Left renal pelvis (tissue), 4 donors: ENCODE measurements at places on chromosomes 5 and 9.

DNA sequence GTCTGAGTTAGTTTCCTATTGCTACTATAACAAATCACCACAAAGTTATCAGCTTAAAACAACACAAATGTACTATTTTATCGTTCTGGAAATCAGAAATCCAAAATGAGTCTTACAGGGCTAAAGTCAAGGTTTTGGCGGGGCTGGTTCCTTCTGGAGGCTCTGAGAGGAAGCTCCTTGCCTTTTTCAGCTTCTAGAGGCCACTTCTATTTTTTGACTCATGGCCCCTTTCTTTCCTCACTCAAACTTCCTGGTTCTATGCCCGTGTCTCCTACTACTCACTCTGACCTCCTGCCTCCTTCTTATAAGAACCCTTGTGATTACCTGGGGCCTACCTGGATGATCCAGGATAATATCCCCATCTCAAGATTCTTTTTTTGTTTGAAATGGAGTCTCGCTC lies 48.2 kb downstream of the GABBR2 start:
- no peak for DNase-seq

DNA sequence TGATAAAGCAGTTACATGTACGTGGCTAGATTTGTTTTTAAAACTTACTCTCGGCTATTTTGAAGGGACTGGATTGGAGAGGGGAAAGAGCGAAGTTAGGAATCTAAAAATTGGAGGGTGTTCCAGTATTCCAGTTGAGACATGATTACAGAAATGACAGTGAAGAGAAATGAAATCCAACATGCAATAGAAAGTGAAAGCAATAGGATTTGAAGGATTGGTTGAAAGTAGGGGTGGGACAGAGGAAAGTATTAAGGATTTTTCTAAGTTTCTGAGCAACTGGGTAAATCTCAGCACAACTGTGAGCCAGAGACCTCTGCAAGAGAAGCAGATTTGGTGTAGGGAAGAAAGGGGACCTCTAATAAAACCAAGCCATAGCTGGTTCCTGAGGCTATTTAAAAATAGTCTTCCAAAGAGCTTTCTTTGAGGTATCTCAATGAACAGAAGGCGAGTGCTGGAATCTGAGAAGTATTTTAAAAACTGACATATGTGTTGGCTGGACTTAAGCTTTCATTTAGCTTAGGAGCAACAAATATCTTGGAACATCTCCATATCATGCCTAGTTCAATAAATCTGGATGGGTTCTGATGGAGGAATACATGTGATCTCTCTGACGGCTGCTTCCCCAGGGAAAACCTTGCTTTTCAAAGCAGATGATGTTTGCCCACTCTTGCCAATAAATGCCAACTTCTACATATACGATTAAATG lies 110.4 kb upstream of the IFNK start:
- no peak for DNase-seq

DNA sequence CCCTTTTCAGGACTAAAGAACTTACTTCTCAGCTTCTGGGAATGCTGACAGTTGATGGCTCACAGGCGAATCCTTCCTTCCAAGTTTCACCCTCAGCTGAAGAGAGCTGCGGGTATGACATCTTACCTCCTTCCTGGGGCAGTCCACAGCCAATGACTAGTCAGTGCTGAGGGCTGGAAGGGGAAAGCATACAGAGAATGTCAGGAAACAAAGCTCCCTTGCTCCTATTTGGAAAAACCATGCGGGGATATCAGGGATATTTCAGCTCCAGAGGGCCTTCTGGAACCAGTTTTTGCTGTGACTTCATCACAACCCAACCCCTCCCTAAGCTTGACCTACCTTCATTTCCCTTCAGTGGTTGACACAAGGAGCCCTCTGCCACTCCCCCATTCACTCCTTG lies 15.7 kb downstream of the FTMT start:
- DNase-seq = no peak

DNA sequence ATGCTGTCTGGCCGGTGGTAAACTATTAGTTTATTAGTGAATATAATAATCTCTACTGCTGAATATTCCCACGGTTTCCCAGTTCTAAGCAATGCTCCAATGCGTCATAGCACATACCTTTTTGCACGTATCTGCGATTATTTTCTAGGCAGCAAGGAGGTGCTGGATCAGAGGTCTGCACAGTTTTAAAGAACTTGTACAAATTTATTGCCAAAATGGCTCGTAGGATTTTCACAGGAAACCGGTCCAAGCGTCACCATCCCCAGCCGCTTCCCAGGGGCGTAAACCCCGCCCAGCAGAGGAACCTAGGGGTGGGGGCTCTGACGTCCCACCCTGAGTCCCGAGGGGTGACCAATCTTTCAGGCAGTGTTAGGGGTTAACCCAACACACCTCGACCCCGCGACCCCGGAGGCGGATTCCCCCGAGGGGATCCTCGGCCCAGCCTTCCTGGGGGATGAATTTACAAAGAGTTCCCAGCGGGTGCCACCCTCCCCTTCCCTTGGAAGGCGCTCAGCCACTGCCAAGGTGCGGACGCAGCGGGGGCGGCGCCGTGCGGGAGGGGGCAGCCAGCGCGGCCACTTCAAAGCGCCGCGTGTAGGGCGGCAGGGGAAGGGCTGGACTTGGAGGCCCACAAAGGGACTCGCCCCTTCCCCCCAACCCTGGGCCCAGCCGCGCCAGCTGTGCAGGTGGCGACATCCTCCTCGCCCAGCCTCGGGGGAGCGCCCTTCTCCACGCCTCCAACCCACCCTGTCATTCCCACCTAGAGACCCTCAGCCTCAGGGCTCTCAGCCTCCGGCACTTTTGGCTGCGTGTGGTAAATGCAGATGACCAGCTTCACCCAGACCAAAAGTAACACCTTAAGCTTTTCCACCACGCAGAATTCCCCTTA lies 43.5 kb upstream of the TCF7 start:
- DNase-seq = no peak

- no peak for DNase-seq
Observed at GRCh38 chr5:1089621-1090040, 22.2 kb downstream of the SLC12A7 start.
